Activated naive CD4-positive, alpha-beta T cell treated with anti-CD3 and anti-CD28 coated beads, Interleukin-2, amount 50 U/mL, for 72 hours (primary cell): ENCODE measurements at places on chromosomes 2 and 18. TPM values are rescaled to one million over a fixed set of nuclear protein-coding genes. Genes with fewer than 3 reads are reported as not detected.

OTOF gene
- 0.16 TPM for total RNA-seq

COL3A1 gene
- total RNA-seq, result not detected

GDF7 gene
- not detected for total RNA-seq

PRR30 gene
- total RNA-seq, result not detected

PER2 gene
- total RNA-seq, result 11.5 TPM

ASIC4 gene
- total RNA-seq, result 0.98 TPM

GALNT3 gene
- total RNA-seq, result 5.0 TPM

ALLC gene
- total RNA-seq, result not detected

CD302 gene
- 0.19 TPM for total RNA-seq

GTF2A1L gene
- total RNA-seq, result not detected

TMEM169 gene
- total RNA-seq, result 1.8 TPM

TAF4B gene
- total RNA-seq, result 12.7 TPM

CCDC88A gene
- 13.6 TPM for total RNA-seq
